ENCODE measurements at places on chromosomes 13 and 19.

- DNase-seq = no peak
These were observed 181.6 kb downstream of the URI1 start for GRCh38 chr19:30123611-30124010.

GRCh38 chr13:32224916-32225315, 90.2 kb downstream of the ZAR1L start:
- DNase-seq = no peak

DNA sequence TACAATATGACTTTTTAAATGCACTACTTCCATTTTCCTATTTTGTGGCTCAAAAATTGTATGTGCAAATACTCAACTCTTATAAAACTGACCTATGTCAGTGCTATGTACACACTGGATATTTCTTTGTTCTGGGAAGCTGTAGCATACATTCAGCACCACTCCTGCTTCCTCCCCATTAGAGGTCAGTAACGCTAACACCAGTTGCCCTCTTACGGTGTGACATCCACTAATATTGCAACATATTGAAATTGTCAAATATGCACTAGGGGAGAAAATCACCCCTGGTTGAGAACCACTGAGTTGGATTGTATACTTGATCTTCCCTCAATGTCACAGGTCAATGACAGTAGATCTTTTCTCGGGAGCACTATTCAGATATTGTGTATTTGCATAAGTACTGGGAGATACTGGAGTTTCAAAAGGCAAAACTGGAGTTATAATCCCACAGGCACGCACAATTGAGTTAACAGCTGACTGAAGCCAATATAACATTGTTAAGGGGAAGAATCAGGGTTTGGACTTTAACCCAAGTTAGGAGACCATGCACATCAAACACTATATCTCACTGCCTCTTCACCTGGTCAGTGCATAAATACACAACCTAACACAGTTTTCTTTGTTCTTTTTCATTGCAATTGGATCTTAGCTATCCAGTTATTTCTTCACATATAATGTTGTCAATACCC, 1276.5 kb upstream of the MIR17HG start:
- DNase-seq = no peak

- no peak for DNase-seq
These were observed 97.5 kb downstream of the INSR start for GRCh38 chr19:7196763-7197118.

GRCh38 chr19:55485439-55486011, 537 bp downstream of the NAT14 start:
- DNase-seq = no peak

DNA sequence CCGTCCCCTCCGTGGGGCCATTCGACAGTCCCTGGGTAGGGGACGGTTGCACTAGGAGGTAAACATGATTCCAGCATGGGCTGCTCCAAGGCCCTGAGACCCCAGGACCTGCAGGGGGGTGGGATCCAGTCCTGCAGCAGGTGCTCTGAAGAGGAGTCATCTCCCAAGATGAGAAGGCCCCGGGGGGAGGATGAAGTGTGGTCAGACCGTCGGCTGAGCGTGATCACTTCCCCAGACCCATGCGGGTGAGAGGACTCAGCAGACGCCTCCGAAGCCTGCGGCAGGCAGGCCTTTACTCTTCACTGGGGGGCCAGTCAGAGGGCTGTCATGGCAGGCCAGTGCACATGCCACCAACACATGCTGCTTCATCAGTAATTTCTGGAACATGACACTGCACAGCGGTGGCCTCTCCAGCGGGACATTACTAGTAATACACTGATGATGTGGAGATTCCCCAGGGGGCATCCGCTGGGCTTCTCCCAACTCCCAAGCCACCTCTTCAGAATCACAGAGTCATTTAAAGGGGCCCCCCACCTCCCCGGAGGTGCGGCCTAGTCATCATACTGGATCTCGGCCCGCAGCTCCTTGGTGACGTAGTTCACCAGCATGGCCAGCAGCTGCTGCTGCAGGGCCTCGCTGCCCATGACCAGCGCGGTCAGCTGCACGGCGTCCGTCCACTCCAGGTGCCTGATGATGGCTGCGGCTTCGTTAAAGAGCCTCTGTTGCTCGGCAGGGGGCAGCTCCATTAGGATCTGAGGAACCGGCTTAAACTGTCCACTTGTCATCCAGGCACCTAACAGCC, 12.7 kb downstream of the C19orf12 start:
- DNase-seq = no peak

- DNase-seq = no peak
These were observed 3.3 kb upstream of the LILRA6 start for GRCh38 chr19:54245936-54246335.

DNA sequence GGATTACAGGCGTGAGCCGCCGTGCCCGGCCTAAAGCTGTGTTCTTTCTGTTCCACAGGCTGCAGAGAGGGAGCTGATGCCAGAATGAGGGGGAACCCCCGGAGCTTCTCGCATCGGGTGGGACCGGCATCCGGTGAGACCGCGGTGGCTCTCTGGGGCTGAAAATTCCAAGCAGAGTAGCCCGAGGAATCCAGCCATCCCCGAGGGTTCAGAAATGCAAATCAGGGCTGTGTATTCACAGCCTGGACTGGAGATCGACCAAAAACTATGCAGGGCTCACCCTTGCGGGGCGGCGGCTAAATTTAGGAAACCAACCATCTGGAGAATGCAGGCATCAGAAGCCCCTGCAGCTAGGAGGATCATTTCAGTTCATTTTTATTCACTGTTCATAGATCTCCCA, 99.2 kb downstream of the GNG7 start:
- no peak for DNase-seq

DNA sequence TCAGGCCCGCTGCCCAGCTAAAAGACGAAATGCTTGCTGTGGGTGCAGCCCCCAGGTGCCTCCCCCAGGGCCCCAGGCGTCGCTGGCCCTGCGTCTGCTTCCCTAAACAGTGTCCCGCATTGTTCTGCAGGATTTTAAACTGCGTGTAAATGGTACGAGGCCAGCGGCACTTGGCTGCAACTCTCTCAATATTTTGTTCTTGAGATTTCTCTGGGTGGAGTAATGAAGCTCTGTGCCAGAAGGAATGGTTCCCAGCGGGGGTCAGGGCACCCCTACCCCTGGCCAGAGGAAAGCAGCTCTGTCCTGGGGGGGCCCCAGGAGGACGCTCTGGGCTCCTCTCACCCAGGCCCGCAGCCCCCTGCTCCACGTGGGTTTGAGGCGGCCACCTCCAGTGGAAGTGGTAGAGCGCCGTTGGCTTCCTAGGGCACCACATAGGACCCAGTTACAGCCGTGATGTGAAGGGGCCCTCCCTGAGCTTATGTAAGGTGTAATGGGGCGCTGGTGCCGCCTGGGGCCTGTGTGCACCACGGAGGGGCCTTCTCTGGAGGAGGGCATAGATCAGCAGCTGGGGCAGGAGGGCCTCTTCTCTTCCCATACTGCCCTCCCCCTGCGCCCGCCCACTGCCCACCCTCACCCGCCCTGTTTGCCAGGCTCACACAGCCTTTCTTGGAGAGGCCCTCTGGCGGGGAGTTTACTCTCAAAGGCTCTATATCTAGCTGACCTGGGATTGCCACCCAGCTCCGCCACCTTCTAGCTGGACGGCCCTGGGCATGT, 19.8 kb downstream of the PAK4 start:
- no peak for DNase-seq

GRCh38 chr13:50208826-50209335, 193.6 kb downstream of the KCNRG start:
- DNase-seq = peak; percentile 68

DNA sequence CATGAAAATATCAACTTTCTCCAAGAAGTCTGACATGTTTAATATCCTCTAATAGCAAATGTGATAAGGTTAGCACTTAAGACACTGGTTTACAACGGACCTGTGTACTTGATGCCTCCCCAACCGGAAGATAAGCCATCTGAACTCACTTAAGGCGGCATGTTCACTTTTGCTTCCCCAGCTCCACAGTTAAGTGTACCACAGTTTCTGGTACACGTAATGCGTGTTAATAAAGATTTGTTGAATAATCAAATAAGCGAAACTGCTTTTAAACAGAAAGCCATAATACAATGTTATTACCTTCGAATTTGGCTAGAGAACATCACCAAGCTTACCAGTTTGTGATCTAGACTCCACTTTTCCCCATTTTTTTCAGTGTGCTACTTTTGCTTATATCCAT, 1.4 kb upstream of the PAN3 start:
- no peak for DNase-seq

DNA sequence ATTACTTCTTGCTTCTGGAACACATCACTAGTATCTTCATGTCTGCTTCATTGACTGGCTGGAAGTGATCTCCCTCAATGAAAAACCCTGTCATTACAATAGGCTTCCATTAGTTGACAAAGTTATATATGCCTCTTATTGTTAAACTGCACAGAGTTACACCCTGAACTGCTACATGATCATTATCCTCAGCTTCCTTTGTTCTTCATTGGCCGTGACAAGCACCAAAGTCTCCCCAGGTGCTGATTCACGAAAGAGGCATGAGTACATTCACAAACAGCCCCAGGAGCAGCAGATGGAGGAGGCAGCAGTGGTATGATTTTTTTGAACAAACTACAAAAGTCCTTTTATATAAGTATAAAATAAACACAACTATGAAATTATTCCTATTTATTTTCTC, 51.4 kb downstream of the VWA8 start:
- DNase-seq = no peak

DNA sequence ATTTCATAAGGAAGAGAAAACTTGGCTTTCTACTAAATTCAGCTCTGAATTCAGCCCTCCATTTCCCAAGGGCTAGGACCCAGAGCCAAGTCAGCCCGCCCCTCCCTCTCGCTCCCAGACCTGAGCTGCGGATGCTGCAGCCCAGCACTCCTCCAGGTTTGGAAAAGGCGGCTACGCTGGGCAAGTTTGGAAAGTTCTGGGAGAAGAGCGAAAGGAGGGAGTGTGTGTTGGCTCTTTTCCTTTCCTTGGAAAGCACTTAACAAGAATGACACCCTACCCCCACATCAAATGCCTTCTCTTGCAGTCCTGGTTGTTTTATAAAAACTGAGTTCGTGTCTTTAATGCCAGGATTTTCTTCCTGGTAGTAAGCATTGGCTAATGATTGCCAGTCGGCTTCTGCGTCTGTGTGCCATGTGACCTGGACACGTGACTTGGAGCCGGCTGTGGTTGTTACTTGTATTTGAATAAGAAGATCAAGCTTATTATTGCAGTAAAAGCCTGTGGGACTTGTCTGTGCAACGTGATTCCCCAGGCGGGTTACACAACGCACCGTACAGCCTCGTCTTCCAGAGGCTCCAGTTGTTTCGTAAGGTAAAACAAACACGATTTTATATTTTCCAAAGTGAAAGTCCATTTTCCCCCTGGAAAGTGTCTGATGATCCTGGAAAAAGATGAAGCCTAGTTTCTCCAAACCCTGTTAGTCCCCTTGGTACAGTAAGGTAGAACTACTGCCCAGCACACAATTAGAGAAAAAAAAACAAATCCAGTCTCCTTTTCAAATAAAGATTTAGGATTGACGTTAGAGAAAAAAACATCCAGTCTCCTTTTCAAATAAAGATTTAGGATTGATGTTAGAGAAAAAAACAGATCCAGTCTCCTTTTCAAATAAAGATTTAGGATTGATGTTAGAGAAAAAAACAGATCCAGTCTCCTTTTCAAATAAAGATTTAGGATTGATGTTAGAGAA, 26.8 kb upstream of the UBE2L5 start:
- DNase-seq = peak; percentile 22

GRCh38 chr13:52638666-52639328, 3.4 kb upstream of the HNRNPA1L2 start:
- DNase-seq = no peak

All from CMK (cell line).